ENCODE measurements at places on chromosomes 16 and 17. TPM values are rescaled to one million over a fixed set of nuclear protein-coding genes. Genes with fewer than 3 reads are reported as not detected.

GRCh38 chr17:29591737-29592608 is 959 bp upstream of the ANKRD13B start:
- no peaks in the 10 kb centered on the region for H3K36me3 ChIP-seq
- no peaks in the 10 kb centered on the region for H3K27me3 ChIP-seq
- H3K4me1 ChIP-seq, result peaks cover 82% of the 10 kb centered on the region
- no peak for DNase-seq

- H3K27me3 ChIP-seq, result no peaks in the 10 kb centered on the region
- peaks cover 55% of the 10 kb centered on the region for H3K36me3 ChIP-seq
- no peak overlapping the region for H3K27ac ChIP-seq
- no peak for DNase-seq
- H3K4me3 ChIP-seq, result no peak overlapping the region
Observed at GRCh38 chr16:53282975-53283946, 151.0 kb upstream of the RBL2 start.

DNA sequence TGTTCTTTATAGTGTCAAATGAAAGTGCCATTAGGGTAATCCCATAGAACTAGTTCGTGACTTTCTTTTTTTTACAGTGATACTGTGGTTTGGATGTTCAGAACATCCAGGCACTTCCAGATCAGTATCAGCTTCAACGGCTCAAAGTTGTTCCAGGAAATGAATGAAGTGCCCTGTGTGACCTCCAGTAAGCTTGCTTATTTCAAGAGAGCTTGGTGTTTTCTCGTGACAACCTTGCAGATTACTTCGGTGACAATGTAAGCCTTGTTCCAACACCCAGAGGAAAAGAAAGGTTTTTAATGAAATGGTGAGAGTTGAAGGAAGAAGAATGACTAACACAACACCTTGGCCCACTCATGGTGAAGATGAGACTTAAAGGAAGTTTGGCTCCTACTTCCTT is 16.0 kb upstream of the KCNJ16 start:
- no peaks in the 10 kb centered on the region for H3K36me3 ChIP-seq
- no peak overlapping the region for H3K27ac ChIP-seq
- DNase-seq, result no peak
- no peaks in the 10 kb centered on the region for H3K27me3 ChIP-seq

DNA sequence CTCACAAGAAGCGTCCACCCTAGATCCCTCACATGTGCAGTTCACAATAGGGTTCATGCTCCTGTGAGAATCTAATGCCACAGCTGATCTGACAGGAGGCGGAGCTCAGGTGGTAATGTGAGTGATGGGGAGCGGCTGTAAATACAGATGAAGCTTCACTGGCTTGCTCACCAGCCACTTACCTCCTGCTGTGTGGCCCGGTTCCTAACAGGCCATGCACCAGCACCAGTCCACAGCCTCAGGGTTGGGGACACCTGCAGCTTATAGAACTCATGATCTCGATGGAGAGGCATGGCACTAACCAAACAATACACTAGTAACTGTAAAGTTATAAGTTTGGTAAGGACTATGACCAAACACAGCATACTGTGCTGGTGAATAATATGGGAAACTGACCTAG is 368.0 kb upstream of the CDH5 start:
- H3K36me3 ChIP-seq, result no peaks in the 10 kb centered on the region
- no peak overlapping the region for H3K4me3 ChIP-seq
- H3K27ac ChIP-seq, result no peak overlapping the region

PIRT gene
- 0.91 TPM for total RNA-seq

GRCh38 chr17:48576479-48577309 is 1.5 kb downstream of the HOXB4 start:
- no peaks in the 10 kb centered on the region for H3K36me3 ChIP-seq
- H3K4me3 ChIP-seq, result peak overlapping the region; percentile 69
- no peak for DNase-seq
- H3K27me3 ChIP-seq, result peaks cover 4% of the 10 kb centered on the region
- peaks cover 79% of the 10 kb centered on the region for H3K4me1 ChIP-seq

DNA sequence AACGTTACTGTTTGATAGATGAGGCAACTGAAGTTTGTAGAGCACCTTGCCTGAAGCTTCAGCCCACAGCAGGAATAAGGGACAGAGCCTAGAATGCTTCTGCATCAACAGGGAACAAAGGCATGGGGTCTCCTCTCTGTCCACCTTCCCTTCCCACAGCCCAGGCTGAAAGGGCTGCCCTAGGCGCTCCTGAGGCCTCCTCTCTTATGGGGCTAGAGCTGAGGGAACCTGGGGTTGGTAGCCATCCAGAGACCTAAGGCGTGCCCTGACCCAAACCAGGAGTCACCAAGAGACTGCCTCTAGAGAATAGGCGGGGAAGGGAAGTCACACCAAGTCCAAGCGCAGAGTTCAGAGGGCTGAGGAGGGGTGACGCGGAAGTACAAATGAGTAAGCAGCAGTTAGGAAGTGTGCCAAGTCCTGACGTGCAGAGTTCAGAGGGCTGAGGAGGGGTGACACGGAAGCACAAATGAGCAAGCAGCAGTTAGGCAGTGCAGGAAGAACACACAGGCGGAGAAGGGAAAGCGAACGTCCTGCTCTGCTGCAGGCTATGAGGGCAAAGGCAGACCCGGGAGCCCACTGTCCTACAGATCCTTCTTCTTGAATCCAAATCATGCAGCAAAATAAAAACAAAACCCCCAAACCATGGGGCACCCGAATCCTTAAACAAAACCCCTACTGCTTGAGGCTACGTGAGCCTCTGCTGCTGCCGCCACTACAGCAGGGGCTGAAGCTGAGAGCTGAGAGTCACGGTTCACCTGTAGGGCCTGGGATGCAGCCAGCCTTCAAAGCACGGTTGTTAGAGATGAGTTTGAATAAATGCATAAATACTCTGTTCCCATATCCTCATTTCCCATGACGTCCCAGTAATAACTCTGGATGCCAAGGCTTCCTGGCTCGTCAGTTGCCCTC is 2.7 kb upstream of the SPG7 start:
- peak overlapping the region; percentile 62 for H3K27ac ChIP-seq
- H3K4me1 ChIP-seq, result peaks cover 48% of the 10 kb centered on the region
- no peaks in the 10 kb centered on the region for H3K27me3 ChIP-seq
- peak; percentile 91 for DNase-seq
- H3K36me3 ChIP-seq, result peaks cover 2% of the 10 kb centered on the region

- peak within 1 kb of the TSS; percentile 60 for H3K4me3 ChIP-seq
- no peak within 1 kb of the TSS for H3K27ac ChIP-seq
- H3K36me3 ChIP-seq, result no peaks in the 10 kb centered on the region
- peaks cover 43% of the 10 kb centered on the region for H3K27me3 ChIP-seq
Observed at GRCh38 chr17:44758414-44759085, at the start of gene ADAM11. Gene ADAM11, plus strand, starts transcription at chr17:44758988. Its CDS starts 212 bp downstream, at chr17:44759200.

- H3K4me3 ChIP-seq, result no peak overlapping the region
- H3K36me3 ChIP-seq, result no peaks in the 10 kb centered on the region
- H3K27ac ChIP-seq, result no peak overlapping the region
- no peaks in the 10 kb centered on the region for H3K4me1 ChIP-seq
Observed at GRCh38 chr17:65349916-65350315, 211.5 kb downstream of the AXIN2 start.

DPEP2 gene
- total RNA-seq, result not detected

- no peaks in the 10 kb centered on the region for H3K4me1 ChIP-seq
- H3K27me3 ChIP-seq, result no peaks in the 10 kb centered on the region
- no peaks in the 10 kb centered on the region for H3K36me3 ChIP-seq
- no peak for DNase-seq
Observed at GRCh38 chr16:5580296-5580695, 482.7 kb upstream of the EEF2KMT start.

DNA sequence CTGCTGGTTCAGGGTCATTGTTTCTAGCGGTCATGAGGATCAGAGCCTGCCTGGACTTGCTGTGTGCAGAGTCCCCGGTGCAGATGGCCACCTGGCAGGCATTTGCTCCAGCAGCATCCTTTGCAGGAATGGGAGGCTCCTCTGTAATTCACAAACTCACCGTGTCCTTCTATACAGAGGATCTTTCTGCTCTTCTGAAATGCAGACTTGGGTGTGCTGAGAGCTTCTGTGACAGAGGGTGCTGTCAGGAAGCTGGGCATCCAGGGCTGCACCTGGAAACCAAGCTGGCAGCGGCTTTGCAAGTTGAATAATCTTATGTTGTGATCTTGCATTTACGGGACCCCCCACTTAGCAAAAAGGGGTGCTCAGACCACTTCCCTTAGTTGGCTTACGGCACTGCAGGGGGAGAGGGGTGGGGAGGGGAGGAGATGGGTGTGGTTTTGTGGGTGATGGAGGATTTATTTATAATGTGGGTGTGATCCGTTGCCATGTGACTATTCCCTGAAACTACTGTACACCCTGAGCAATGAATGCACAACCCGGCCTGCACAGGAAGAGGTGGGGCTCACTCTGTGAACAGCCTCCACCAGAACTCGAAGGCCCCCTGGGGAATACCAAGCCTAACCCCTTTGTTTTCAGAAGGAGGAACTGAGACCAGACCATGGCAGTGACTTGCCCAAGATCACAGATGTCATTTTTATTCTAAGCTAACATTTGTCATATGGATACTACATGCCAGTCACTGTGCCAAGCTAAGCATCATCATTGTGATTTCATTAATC is 178.3 kb downstream of the PRKCB start:
- H3K27me3 ChIP-seq, result no peaks in the 10 kb centered on the region
- H3K27ac ChIP-seq, result no peak overlapping the region
- H3K4me1 ChIP-seq, result no peaks in the 10 kb centered on the region

DNA sequence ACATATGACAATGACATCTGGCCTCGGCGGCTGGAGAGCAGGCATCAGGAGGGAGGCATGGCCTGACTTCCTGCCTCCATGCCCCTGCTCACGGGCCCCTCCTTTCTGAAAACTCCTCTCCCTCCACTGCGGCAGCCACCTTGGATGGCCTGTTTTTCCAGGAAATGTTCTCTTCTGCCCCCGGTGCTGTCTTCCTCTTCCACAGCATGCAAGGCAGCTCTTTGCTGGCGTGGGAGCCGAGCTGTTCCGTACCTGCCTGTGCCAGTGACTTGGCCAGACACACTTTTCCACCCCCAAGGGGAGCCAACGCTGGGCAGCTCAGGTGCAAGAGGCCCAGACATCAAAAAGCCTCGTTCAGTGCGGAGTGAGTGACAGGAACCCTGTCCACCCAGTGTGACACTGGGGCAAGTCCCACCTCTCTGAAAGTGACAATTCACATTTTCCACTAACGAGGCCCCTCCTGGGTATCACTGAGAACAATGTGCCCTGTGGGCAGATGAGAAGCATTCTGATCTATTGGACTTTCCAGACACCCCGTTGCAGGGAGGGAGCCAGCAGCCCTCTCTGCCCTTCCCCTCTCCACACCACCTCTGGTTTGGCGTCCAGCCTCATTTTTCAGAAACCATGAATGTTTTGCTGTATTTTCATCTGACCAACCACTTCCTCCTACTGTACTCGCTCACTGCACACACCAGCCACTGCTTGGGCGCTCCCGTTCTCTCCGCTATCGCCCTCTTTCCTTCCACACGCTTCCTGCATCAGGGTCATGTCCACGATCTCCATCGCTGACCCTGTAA is 31.2 kb downstream of the NSMCE1 start:
- H3K4me3 ChIP-seq, result no peak overlapping the region
- H3K27me3 ChIP-seq, result no peaks in the 10 kb centered on the region
- H3K4me1 ChIP-seq, result peaks cover 58% of the 10 kb centered on the region
- peak; percentile 68 for DNase-seq
- H3K36me3 ChIP-seq, result peaks cover 7% of the 10 kb centered on the region

- H3K4me3 ChIP-seq, result no peak overlapping the region
- H3K27ac ChIP-seq, result no peak overlapping the region
- H3K4me1 ChIP-seq, result no peaks in the 10 kb centered on the region
- H3K36me3 ChIP-seq, result peaks cover 23% of the 10 kb centered on the region
Observed at GRCh38 chr17:681738-682529, 32.7 kb downstream of the VPS53 start.

DNA sequence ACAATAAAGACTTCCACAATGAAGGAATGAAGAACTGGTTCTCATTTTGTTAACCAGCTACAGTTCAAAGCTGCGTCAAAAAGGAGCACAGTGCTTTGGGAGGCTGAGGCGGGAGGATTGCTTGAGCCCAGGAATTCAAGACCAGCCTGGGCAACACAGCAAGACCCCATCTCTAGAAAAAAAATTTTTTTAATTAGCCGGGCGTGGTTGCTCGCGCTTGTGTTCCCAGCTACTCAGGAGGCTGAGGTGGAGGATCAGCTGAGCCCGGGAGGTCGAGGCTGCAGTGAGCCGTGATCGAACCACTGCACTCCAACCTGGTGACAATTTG is 764 bp upstream of the SLC6A4 start:
- H3K4me3 ChIP-seq, result peak overlapping the region; percentile 55
- no peak overlapping the region for H3K27ac ChIP-seq
- H3K4me1 ChIP-seq, result peaks cover 31% of the 10 kb centered on the region
- no peak for DNase-seq

- DNase-seq, result no peak
- H3K27ac ChIP-seq, result no peak overlapping the region
- no peak overlapping the region for H3K4me3 ChIP-seq
- no peaks in the 10 kb centered on the region for H3K36me3 ChIP-seq
- H3K4me1 ChIP-seq, result peaks cover 22% of the 10 kb centered on the region
Observed at GRCh38 chr17:66430846-66431795, 128.7 kb downstream of the PRKCA start.

DNA sequence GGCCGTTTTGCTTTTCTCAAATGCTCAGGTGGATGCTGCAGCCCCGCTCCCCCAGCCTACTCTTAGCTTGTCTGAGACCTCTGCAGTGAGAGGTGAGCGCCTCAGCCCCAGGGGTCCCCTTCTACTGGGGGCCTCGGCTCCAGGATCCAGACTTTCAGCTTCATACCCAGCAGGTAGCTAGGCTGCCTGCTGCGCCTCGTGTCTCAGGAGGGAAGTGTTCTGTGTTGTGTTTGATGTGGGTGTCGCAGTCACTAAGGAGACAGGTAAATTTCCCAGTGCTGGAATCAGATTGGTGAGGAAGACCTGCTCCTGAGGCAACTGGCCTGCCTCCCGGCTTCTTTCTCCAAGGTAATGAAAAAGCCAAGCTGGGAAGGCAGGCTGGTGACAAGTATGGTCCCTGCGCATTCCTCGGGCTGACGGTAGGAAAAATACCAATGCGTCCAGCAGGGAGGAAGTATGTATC is 604.0 kb upstream of the SALL1 start:
- H3K27ac ChIP-seq, result no peak overlapping the region
- H3K27me3 ChIP-seq, result peaks cover 12% of the 10 kb centered on the region
- DNase-seq, result no peak

- DNase-seq, result no peak
- peak overlapping the region; percentile 86 for H3K4me3 ChIP-seq
- peak overlapping the region; percentile 47 for H3K27ac ChIP-seq
- H3K36me3 ChIP-seq, result peaks cover 14% of the 10 kb centered on the region
- H3K27me3 ChIP-seq, result no peaks in the 10 kb centered on the region
Observed at GRCh38 chr17:73090396-73091202, 1.9 kb downstream of the SLC39A11 start.

KRTAP4-9 gene
- total RNA-seq, result 13.1 TPM

DNA sequence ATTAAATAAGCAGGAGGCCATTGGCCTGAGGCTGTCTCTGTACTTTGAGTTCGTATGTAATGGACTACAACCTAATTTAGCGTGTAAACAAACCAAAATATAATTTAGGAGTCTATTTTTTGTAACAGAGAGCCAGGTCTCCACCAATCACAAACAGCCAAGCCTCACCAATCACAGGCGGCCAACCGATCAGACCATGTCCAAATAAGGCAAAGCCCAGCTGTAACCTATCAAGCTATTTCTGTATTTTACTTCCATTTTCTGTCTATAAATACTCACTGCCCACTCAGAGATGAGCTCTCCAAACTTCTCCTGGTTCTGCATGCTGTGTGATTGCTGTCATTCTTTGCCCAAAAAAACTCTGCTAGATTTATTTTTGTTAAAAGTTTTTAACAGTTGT is 322.7 kb downstream of the NPIPA8 start:
- peaks cover 5% of the 10 kb centered on the region for H3K27me3 ChIP-seq
- no peak overlapping the region for H3K27ac ChIP-seq
- H3K4me3 ChIP-seq, result no peak overlapping the region
- no peaks in the 10 kb centered on the region for H3K4me1 ChIP-seq
- H3K36me3 ChIP-seq, result no peaks in the 10 kb centered on the region
- DNase-seq, result no peak

Measured in suprapubic skin (tissue), 4 donors.